ENCODE measurements at places on chromosomes 11 and 22. TPM values are rescaled to one million over a fixed set of nuclear protein-coding genes. Genes with fewer than 3 reads are reported as not detected.

GRCh38 chr11:17267576-17267975, 9.0 kb upstream of the NUCB2 start:
- H3K27ac ChIP-seq, result no peak overlapping the region
- no peaks in the 10 kb centered on the region for H3K36me3 ChIP-seq
- peaks cover 21% of the 10 kb centered on the region for H3K27me3 ChIP-seq
- peak overlapping the region; percentile 9 for H3K4me3 ChIP-seq

- H3K27ac ChIP-seq, result no peak overlapping the region
- DNase-seq, result no peak
- H3K4me1 ChIP-seq, result no peaks in the 10 kb centered on the region
- peaks cover 13% of the 10 kb centered on the region for H3K27me3 ChIP-seq
- H3K36me3 ChIP-seq, result no peaks in the 10 kb centered on the region
These were observed 3.4 kb upstream of the MOGAT2 start for GRCh38 chr11:75714211-75714610.

GRCh38 chr11:128493570-128493965, 93.8 kb downstream of the ETS1 start:
- peaks cover 92% of the 10 kb centered on the region for H3K4me1 ChIP-seq
- H3K27me3 ChIP-seq, result no peaks in the 10 kb centered on the region
- no peak for DNase-seq
- H3K27ac ChIP-seq, result peak overlapping the region; percentile 95
- H3K36me3 ChIP-seq, result peaks cover 68% of the 10 kb centered on the region
- H3K4me3 ChIP-seq, result peak overlapping the region; percentile 80

GRCh38 chr22:39469326-39469680, 12.5 kb downstream of the MGAT3 start:
- no peak for DNase-seq
- no peaks in the 10 kb centered on the region for H3K27me3 ChIP-seq
- H3K27ac ChIP-seq, result no peak overlapping the region
- H3K4me1 ChIP-seq, result peaks cover 29% of the 10 kb centered on the region
- no peak overlapping the region for H3K4me3 ChIP-seq

DNA sequence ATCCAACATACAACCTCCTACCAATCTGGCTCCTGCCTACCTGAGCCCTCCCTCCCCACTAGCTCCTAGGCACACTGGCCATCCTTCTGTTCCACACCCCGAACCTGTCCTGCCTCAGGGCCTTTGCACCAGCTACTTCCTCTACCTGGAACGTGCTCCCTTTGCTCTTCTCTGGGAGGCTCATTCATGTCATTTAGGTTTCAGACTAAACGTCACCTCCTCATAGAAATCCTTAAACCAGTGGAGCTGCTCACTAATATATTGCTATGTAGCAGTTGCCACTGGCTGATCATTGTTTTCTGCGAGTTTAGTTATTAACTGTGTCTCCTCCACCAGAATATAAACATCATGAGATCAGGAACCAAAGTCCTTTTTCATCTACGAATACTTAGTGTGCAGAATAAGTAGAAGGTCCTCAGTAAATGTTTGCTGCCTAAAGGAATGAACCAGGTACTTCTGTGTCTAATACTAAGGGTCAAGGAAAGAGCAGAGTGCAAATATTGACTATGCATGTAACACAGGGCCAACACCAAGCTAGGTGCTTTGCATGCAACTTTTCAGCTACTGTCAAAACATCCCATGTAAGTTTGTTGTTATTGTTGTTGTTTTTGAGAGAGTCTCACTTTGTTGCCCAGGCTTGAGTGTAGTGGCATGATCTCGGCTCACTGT, 277.6 kb upstream of the SYN3 start:
- H3K27ac ChIP-seq, result no peak overlapping the region
- H3K4me1 ChIP-seq, result no peaks in the 10 kb centered on the region
- DNase-seq, result no peak
- no peak overlapping the region for H3K4me3 ChIP-seq

DNA sequence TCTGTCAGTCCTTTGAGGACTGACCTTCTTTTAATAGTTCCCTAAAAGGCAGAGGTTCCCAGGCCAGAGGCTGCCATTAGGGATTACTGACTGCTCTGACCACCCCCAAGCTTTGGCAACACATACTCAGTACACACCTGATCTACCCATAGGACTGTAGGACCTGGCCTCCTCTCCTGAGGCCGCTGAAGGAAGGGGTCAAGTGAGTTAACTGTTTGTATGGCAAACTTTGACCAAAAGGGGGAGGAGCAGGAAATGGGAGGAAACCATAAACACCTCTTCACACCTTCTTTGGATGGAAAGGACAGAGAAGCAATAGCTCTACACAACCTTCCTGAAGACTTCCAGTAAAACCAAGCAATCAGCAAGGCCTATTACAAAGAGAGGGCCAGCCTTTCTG, 104.0 kb downstream of the APOL5 start:
- H3K36me3 ChIP-seq, result no peaks in the 10 kb centered on the region
- H3K27ac ChIP-seq, result no peak overlapping the region
- H3K4me3 ChIP-seq, result no peak overlapping the region
- peaks cover 11% of the 10 kb centered on the region for H3K4me1 ChIP-seq

DNA sequence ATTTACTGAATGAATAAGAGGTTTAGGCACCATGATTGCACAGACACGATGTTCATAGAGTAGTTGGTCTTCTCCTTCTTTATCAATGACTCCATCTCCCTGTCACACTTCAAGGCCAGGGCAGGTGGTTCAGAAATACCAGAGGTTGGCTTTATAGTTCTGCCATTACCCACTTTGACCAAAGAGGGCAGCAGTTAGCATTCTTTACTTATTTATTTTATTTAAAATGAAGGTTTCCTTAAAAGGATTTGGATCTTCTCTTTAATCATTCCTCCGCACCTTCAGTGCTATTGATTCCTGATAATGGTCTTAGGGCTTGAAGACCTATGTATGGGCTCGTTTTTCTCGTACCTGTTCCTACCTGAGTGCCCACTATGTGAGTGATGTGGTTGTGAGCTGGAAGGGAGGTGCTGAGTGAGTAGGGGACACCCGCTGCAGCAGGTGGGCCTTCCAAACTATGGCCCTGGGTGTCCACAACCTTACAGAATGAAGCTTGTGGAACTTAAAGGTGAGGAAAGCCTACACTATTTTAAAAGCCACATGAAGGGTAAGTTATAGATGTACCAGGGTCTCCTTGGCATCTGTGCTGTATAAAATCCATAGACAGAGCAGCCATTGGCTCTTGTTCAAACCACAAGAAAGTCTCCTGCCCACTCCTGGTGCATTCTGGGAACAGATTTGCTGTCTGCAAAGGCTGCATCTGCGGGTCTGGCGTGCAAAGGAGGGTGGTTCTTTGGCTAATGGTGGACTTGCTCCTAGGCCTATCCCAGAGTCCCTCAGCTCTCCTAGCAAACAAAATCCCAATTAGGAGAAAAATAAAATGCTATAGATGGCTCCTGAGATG, 35.0 kb downstream of the TIMP3 start:
- H3K4me1 ChIP-seq, result peaks cover 3% of the 10 kb centered on the region
- no peak overlapping the region for H3K4me3 ChIP-seq
- no peak for DNase-seq

- H3K27me3 ChIP-seq, result peaks cover 22% of the 10 kb centered on the region
- H3K36me3 ChIP-seq, result no peaks in the 10 kb centered on the region
- H3K4me3 ChIP-seq, result no peak overlapping the region
- no peak for DNase-seq
These were observed 134.9 kb downstream of the MYO18B start for GRCh38 chr22:25876871-25877270.

DNA sequence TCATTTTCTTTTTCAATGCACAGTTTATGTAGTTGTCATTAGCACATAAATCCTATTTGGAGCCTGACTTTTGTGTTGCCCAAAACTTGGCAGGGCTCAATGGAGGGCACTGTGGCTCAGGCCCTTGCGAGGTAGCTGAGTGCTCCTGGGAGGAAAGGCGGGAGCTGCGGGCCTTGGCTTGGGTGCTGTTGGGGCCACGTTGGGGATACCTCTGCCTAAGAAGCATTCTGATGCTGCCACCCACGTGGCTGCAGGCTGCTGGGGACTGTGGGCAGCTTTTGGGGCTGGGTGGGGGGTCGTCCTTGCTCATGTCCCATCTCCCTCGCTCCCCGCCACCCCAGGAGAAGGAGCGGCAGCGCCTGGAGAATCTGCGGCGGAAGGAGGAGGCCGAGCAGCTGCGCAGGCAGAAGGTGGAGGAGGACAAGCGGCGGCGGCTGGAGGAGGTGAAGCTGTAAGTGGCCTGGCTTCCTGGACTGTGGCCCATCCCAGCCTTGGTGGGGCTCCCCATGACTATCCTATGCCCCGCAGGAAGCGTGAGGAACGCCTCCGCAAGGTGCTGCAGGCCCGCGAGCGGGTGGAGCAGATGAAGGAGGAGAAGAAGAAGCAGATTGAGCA, 20.9 kb downstream of the INCENP start:
- peaks cover 26% of the 10 kb centered on the region for H3K36me3 ChIP-seq
- no peak overlapping the region for H3K27ac ChIP-seq
- no peak overlapping the region for H3K4me3 ChIP-seq
- no peaks in the 10 kb centered on the region for H3K27me3 ChIP-seq

DNA sequence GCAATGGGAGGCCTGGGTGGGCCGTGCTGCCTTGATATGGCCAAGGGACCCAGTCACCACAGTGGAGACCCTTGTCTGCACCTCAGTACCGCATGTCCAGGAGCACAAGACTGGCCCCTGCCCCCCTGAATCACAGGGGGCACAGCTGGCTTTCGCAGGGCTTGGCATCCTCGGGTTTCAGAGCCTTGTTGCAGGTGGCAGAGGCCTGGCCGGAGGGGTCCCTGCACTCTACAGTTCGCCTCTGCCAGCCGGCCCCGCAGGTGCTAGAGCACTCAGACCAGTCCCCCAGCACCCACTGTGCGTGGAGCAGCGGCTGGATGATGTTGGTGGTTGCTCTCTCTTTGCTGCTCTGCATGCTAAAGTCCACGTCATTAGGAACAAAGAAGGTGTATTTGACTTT, 23.0 kb downstream of the ADAMTS8 start:
- no peak overlapping the region for H3K27ac ChIP-seq
- H3K36me3 ChIP-seq, result no peaks in the 10 kb centered on the region
- H3K27me3 ChIP-seq, result peaks cover 14% of the 10 kb centered on the region
- peaks cover 5% of the 10 kb centered on the region for H3K4me1 ChIP-seq

- H3K4me1 ChIP-seq, result peaks cover 15% of the 10 kb centered on the region
- H3K27ac ChIP-seq, result no peak overlapping the region
- H3K36me3 ChIP-seq, result peaks cover 57% of the 10 kb centered on the region
- H3K4me3 ChIP-seq, result no peak overlapping the region
- no peak for DNase-seq
These were observed 34.9 kb upstream of the PPP2R1B start for GRCh38 chr11:111801135-111801534.

GRCh38 chr11:7612056-7612660, 61.1 kb downstream of the CYB5R2 start:
- no peak overlapping the region for H3K27ac ChIP-seq
- no peak for DNase-seq
- H3K4me1 ChIP-seq, result no peaks in the 10 kb centered on the region
- no peaks in the 10 kb centered on the region for H3K27me3 ChIP-seq
- H3K36me3 ChIP-seq, result peaks cover 3% of the 10 kb centered on the region

GRCh38 chr22:32926600-32926999, 125.1 kb downstream of the TIMP3 start:
- no peaks in the 10 kb centered on the region for H3K4me1 ChIP-seq
- no peak overlapping the region for H3K27ac ChIP-seq
- no peaks in the 10 kb centered on the region for H3K27me3 ChIP-seq
- no peak overlapping the region for H3K4me3 ChIP-seq
- H3K36me3 ChIP-seq, result no peaks in the 10 kb centered on the region

- no peak overlapping the region for H3K27ac ChIP-seq
- peaks cover 6% of the 10 kb centered on the region for H3K36me3 ChIP-seq
- no peak overlapping the region for H3K4me3 ChIP-seq
- peaks cover 10% of the 10 kb centered on the region for H3K4me1 ChIP-seq
- DNase-seq, result no peak
- H3K27me3 ChIP-seq, result no peaks in the 10 kb centered on the region
These were observed 21.0 kb downstream of the SPECC1L start for GRCh38 chr22:24291515-24292201.

DNA sequence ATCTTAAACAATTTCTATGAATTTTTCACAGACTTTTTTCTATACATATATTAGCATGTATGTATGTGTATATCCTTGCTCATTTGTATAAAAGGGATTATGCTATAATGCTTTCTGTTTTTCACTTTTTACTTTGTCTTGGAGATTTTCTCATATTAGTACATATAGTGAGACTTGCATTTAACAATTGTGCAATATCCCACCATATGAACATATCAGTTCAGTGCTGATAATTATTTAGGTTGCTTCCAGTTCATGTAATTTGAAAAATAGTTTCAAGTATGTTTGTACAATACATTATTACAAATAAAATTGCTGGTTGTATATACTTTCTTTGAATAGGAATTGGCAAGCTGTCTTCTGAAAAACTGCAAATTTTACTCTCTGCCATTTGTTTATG, 37.9 kb downstream of the HEPHL1 start:
- H3K4me3 ChIP-seq, result no peak overlapping the region
- no peak for DNase-seq
- peaks cover 4% of the 10 kb centered on the region for H3K27me3 ChIP-seq
- no peak overlapping the region for H3K27ac ChIP-seq
- H3K36me3 ChIP-seq, result no peaks in the 10 kb centered on the region
- no peaks in the 10 kb centered on the region for H3K4me1 ChIP-seq

DNA sequence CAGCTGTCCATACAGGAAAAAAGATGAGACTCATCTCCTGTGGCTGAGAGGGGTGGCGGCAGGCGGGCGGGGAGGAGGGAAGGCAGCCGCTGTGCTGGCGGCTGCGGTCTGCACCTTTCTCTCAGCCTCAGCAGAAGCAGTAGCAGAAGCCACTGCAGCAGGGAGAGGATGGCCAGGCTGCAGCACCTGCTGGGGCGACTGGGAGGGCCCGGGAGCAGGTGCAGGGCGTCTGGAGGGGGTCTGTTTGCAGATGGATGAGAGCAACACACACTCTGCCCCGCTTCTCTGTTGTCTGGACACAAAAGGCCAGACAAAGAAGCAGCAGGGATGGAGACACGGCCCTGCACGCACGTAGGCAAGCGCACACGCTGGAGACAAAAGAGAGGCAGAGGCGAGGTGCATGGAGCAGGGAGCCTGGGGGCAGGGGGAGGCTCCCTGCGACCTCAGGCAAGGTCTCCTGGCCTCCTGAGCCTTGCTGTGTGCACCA, 9.3 kb upstream of the MIAT start:
- peaks cover 64% of the 10 kb centered on the region for H3K4me1 ChIP-seq
- peaks cover 2% of the 10 kb centered on the region for H3K27me3 ChIP-seq
- DNase-seq, result peak; percentile 73
- peak overlapping the region; percentile 86 for H3K27ac ChIP-seq

GRCh38 chr11:86812981-86813380, 12.6 kb downstream of the PRSS23 start:
- no peak overlapping the region for H3K4me3 ChIP-seq
- no peak for DNase-seq
- H3K27me3 ChIP-seq, result peaks cover 43% of the 10 kb centered on the region
- no peak overlapping the region for H3K27ac ChIP-seq
- no peaks in the 10 kb centered on the region for H3K36me3 ChIP-seq

TRIM68 gene
- total RNA-seq, result 17.7 TPM

BRSK2 gene
- 0.37 TPM for total RNA-seq

GAB4 gene
- total RNA-seq, result not detected

TRMT2A gene
- total RNA-seq, result 107 TPM

PATE4 gene
- not detected for total RNA-seq

ASCL3 gene
- total RNA-seq, result not detected

SCGB2A2 gene
- total RNA-seq, result not detected

GALNT18 gene
- total RNA-seq, result 2.0 TPM

CARD16 gene
- 72.5 TPM for total RNA-seq

PIH1D2 gene
- total RNA-seq, result not detected

APOA4 gene
- not detected for total RNA-seq

ZNF215 gene
- 1.1 TPM for total RNA-seq

STT3A gene
- 86.1 TPM for total RNA-seq
